ENCODE measurements at places on chromosomes 3 and 15. TPM values are rescaled to one million over a fixed set of nuclear protein-coding genes. Genes with fewer than 3 reads are reported as not detected.
A peak's percentile ranks its signal among the peaks of the same experiment; 100 is the strongest.

GRCh38 chr15:52153900-52154895 is 37.0 kb downstream of the GNB5 start:
- no peak for DNase-seq

CXCR6 gene
- 0.32 TPM for total RNA-seq

DNA sequence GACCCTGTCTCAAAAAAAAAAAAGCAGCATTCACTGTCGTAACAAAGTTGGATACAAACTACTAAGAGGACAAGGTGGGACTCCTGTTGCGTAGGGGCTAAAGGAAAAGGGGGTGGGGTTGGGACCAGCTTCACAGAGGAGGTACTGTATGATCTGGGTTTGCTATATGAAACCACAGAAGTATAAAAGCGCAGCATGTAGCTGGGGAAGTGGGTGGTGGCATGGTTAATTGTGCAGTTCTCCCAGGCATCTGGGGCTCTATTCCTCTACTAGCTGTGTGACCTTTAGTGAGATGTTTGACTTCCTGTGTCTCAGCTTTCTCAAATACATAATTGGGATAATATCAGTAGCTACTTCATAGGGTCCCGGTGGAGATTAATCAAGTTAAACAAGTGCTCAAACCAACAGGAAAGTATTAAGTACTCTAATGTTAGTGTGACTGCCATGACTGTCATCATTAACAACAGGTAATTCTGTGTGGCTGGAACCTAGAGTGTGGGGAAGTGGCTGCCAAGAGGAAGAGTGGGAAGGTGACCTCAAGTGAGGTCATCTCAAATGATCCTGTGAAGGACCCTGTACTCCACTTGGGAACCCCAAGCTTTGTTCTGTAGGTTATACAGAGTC is 11.5 kb downstream of the PARP16 start:
- DNase-seq: no peak

- DNase-seq: no peak
Measured at GRCh38 chr3:136802481-136802996, 16.4 kb upstream of the SLC35G2 start.

- DNase-seq: no peak
Measured at GRCh38 chr3:6204891-6205290, 656.0 kb upstream of the GRM7 start.

DNA sequence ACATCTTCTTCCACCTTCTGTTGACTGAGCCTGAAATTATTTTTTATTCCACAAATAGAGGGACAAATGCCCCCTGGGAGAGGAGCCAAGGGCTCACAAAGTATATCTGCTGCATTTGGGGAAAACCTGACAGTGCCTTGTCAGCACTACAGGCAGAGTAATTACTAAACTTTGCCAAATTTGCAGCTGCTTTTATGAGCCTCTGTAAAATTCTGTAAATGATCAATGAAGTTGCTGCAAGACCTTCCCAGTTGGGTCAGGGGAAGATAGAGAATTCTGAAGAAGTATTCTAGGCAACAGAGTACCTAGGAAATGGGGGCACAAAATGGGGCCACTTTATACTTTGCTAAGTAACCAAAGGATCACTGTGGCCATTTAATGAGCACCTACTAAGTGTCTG is 10.5 kb downstream of the GHSR start:
- DNase-seq: no peak

PEX5L gene
- not detected for total RNA-seq

GRCh38 chr15:68322796-68323195 is 45.3 kb downstream of the FEM1B start:
- no peak for DNase-seq

GRCh38 chr15:71595846-71596553 is 214.4 kb upstream of the NR2E3 start:
- DNase-seq: no peak

- DNase-seq: peak; percentile 16
Measured at GRCh38 chr3:195263193-195263924, 7.6 kb downstream of the XXYLT1 start.

CLRN1 gene
- total RNA-seq: 27.8 TPM

DNA sequence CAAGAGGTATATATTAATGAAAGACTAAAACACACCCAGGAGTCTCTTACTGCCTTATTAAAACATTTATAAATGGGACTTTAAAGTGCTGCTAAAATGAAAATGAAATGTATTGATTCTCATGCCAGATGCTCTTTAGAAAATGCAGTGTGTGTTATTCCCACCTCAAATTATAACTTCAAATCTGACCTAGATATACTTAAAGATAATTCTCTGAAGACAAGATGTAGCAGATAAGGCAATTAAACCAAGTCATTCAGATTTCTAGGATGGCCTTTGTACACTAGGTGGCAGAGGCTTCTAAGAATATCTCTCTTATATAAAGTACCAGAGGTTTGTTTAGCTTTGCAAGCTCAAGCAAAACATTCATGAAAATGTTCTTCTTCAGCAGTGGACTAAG is 26.9 kb upstream of the GOLGA8B start:
- DNase-seq: no peak

DNA sequence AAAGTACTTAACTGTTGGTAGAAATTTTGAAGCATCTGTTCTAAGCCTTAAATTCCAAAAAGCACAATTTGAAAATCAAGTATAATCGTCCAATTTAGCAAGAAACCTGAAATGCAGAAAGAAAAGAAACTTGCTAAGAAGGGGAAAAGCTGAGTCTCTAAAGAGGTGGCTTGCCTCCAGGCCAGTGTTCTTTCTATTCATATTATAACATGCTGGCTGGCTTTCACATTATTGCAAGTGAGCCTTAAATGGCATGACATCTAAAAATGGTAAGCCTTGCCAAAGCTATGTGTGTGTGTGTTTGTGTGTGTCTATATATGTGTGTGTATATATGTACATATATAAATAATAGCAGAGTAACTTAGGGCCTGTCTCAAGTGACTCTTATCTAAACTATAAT is 89.5 kb downstream of the FGF12 start:
- DNase-seq: no peak

Data from adrenal gland (tissue), 19 donors.